ENCODE measurements at places on chromosomes 6 and 20. TPM values are rescaled to one million over a fixed set of nuclear protein-coding genes. Genes with fewer than 3 reads are reported as not detected.

Gene EPPIN
- not detected for total RNA-seq

Gene PLA2G7
- total RNA-seq: 1.1 TPM

Gene IL17A
- total RNA-seq: not detected

- H3K27ac ChIP-seq: no peak overlapping the region
- H3K36me3 ChIP-seq: no peaks in the 10 kb centered on the region
- H3K4me1 ChIP-seq: peaks cover 13% of the 10 kb centered on the region
These were observed 3.2 kb upstream of the REPS1 start for GRCh38 chr6:138991206-138991605.

DNA sequence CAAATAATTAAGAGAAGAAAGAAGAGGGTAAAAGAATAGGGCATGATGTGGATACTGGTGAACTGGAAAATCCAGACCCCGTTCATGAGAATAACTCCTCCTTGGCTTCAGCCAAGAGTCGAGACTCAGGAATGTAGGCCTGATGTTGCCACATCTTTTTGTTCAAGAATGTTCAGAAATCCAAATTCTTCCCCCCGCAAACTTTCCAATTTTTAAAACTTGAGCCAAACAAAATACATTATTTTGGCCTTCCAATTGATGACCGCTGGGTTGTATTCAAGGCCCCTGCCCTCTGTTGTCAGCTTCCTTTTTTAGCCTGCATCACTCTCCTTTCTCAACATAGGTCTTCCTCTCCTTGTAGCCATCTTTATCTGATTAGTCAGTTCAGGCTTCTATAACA, 106.1 kb downstream of the TNFAIP3 start:
- H3K4me1 ChIP-seq: no peaks in the 10 kb centered on the region
- no peak for DNase-seq
- H3K4me3 ChIP-seq: no peak overlapping the region
- no peak overlapping the region for H3K27ac ChIP-seq
- no peaks in the 10 kb centered on the region for H3K27me3 ChIP-seq

Measured in sigmoid colon (tissue), 7 donors.